Karpas-422 (cell line): ENCODE measurements at places on chromosomes 2 and 18. TPM values are rescaled to one million over a fixed set of nuclear protein-coding genes. Genes with fewer than 3 reads are reported as not detected.

GRCh38 chr18:1663879-1664705 lies 759.4 kb downstream of the ADCYAP1 start:
- DNase-seq = peak; percentile 80

IGFBP5 gene
- not detected in 2 replicates for total RNA-seq

CXCR1 gene
- total RNA-seq = not detected in 2 replicates

- DNase-seq = peak; percentile 43
Observed at GRCh38 chr18:23864624-23865023, 149.9 kb upstream of the TTC39C start.

DNA sequence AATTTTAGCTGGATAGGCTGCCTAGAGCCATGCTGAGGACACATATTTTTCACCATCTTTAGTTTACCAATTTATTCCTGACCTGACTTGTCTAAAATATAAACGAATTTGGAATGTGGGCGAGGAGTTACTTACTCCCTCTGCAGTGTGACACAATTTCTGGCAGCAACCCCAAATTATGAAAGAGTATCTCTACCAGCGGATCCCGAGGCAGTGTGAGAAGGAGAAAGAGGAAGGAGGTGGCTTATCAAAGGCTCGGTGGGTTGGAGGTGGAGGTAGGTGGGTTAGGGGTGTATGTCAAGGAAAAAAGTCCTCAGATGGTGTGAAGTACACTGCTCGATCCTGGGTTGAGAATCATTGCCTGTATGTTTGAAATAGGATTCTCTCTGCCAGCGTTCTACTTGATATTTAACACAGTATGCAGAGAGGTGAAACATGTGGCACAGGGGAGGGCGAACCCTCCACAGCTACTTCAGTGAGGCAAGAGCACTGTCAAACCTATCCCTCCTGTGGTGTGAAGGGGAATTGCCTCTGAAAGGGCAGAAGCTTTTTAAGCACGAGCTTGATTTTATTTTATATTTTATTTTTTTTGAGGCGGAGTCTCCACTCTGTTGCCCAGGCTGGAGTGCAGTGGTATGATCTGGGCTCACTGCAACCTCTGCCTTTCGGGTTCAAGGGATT lies 76.0 kb downstream of the RFTN2 start:
- peak; percentile 83 for DNase-seq
